ENCODE measurements at places on chromosomes 13 and 19. TPM values are rescaled to one million over a fixed set of nuclear protein-coding genes. Genes with fewer than 3 reads are reported as not detected.

ZIM2 gene
- not detected for total RNA-seq

ITGBL1 gene
- total RNA-seq: 22.3 TPM

TEX101 gene
- total RNA-seq: not detected

RAB11B gene
- total RNA-seq: 25.4 TPM

ZNF730 gene
- total RNA-seq: 1.5 TPM

GNA15 gene
- not detected for total RNA-seq

DMWD gene
- total RNA-seq: 27.6 TPM

NLRP11 gene
- not detected for total RNA-seq

ZNF835 gene
- total RNA-seq: 0.93 TPM

KLK15 gene
- total RNA-seq: not detected

NLRP9 gene
- total RNA-seq: not detected

ARHGAP33 gene
- total RNA-seq: 3.0 TPM

SOX1 gene
- not detected for total RNA-seq

TM9SF2 gene
- 102 TPM for total RNA-seq

KL gene
- total RNA-seq: not detected

LAIR1 gene
- not detected for total RNA-seq

PSG7 gene
- not detected for total RNA-seq

ZNF709 gene
- 0.68 TPM for total RNA-seq

KIRREL2 gene
- not detected for total RNA-seq

TEX26 gene
- total RNA-seq: not detected

KLK14 gene
- not detected for total RNA-seq

DHRS12 gene
- total RNA-seq: 6.1 TPM

LPAR6 gene
- total RNA-seq: 4.2 TPM

NCR1 gene
- total RNA-seq: not detected

FFAR3 gene
- total RNA-seq: 0.12 TPM

U2AF2 gene
- total RNA-seq: 82.9 TPM

REEP6 gene
- 12.4 TPM for total RNA-seq

PPP1R13L gene
- total RNA-seq: 7.8 TPM

CXCL17 gene
- not detected for total RNA-seq

ATP7B gene
- 6.8 TPM for total RNA-seq

COL4A2 gene
- 317 TPM for total RNA-seq

IGFL2 gene
- not detected for total RNA-seq

COX6B2 gene
- total RNA-seq: not detected

DENND1C gene
- not detected for total RNA-seq

C13orf42 gene
- not detected for total RNA-seq

FAAP24 gene
- total RNA-seq: 2.1 TPM

NLRP4 gene
- not detected for total RNA-seq

GPATCH1 gene
- total RNA-seq: 3.6 TPM

SIGLECL1 gene
- not detected for total RNA-seq

TMEM255B gene
- 1.6 TPM for total RNA-seq

ONECUT3 gene
- not detected for total RNA-seq

ERVK3-1 gene
- 40.5 TPM for total RNA-seq

TTYH1 gene
- 0.23 TPM for total RNA-seq

IGFL3 gene
- not detected for total RNA-seq

CEACAM18 gene
- not detected for total RNA-seq

Data from pericardium fibroblast (primary cell).